ENCODE measurements at places on chromosomes 1 and 21. TPM values are rescaled to one million over a fixed set of nuclear protein-coding genes. Genes with fewer than 3 reads are reported as not detected.

The OR6K3 gene
- not detected for total RNA-seq

The IFFO2 gene
- total RNA-seq = 21.6 TPM

The MATN1 gene
- total RNA-seq = 0.26 TPM

The CD244 gene
- total RNA-seq = 7.8 TPM

The RPTN gene
- not detected for total RNA-seq

The SH2D5 gene
- 0.14 TPM for total RNA-seq

The TNFAIP8L2 gene
- total RNA-seq = 21.2 TPM
